ENCODE measurements at places on chromosomes 5 and 9. TPM values are rescaled to one million over a fixed set of nuclear protein-coding genes. Genes with fewer than 3 reads are reported as not detected.

Gene HSD17B3
- not detected for total RNA-seq

Gene GPRIN1
- total RNA-seq, result 3.1 TPM

Gene PTGES
- not detected for total RNA-seq

Gene TNC
- 0.60 TPM for total RNA-seq

Gene FAM13B
- 17.2 TPM for total RNA-seq

Gene ORM1
- total RNA-seq, result not detected

Gene SNCB
- total RNA-seq, result not detected

Gene INSYN2B
- total RNA-seq, result not detected

Gene PAX5
- total RNA-seq, result 0.32 TPM

Gene TMEM215
- not detected for total RNA-seq

Gene TMEFF1
- total RNA-seq, result 0.13 TPM

Gene PANK3
- 81.5 TPM for total RNA-seq

Gene GFRA3
- not detected for total RNA-seq

Gene COMMD10
- total RNA-seq, result 23.6 TPM

Gene CCDC180
- total RNA-seq, result 0.83 TPM

Gene SPATA6L
- total RNA-seq, result not detected

Gene WDR38
- total RNA-seq, result not detected

Gene NIPAL4
- 2.2 TPM for total RNA-seq

Gene SOHLH1
- not detected for total RNA-seq

Gene PCDHGA10
- 0.13 TPM for total RNA-seq

Gene LCP2
- total RNA-seq, result 351 TPM

Gene NOXA1
- 0.49 TPM for total RNA-seq

Gene MEIKIN
- total RNA-seq, result not detected

Gene RGMB
- 0.29 TPM for total RNA-seq

Gene IFNB1
- total RNA-seq, result 0.23 TPM

Gene F12
- total RNA-seq, result 2.2 TPM

Gene SCGB3A2
- total RNA-seq, result not detected

Gene FUBP3
- total RNA-seq, result 54.6 TPM

Gene TRIM14
- 41.7 TPM for total RNA-seq

Gene CDH12
- not detected for total RNA-seq

Gene RMND5B
- 23.9 TPM for total RNA-seq

Gene IFNK
- total RNA-seq, result not detected

Gene PCDHA8
- total RNA-seq, result not detected

Gene SLC44A1
- 3.8 TPM for total RNA-seq

Gene PLPP7
- total RNA-seq, result 0.10 TPM

Data from activated T-helper 1 cell treated with anti-CD3 and anti-CD28 coated beads, Interleukin-12 subunit alpha, Interleukin-12 subunit beta, Interleukin-2, Interleukin-4 antibody, amounts not matched to agents 30 ng/mL and 10 ng/mL and 1 ng/mL, durations not matched to agents 14 hours and 24 hours and 36 hours (primary cell).